M059J (cell line): ENCODE measurements at places on chromosomes 7 and 10.
A peak's percentile ranks its signal among the peaks of the same experiment; 100 is the strongest.

DNA sequence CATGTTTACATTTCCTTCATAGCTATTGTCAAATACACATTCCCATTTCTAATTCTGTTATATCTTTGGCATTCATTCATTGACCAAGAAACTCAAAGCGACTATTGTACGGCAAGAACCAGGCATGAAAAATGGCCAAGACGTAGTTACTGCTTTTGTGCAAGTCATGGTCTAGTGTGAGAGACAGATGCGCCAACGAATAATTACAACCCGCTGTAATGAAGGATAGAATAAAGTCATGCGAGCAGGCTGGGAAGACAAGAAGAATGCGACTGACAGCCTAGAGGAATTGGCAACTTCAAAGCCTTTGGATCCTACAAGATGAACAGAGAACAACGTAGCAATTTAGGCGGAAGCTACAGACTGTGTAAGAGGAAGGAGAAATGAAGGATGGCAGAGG lies 221.2 kb downstream of the CALN1 start:
- DNase-seq: no peak

GRCh38 chr10:101346177-101346576 lies 7.8 kb upstream of the BTRC start:
- no peak for DNase-seq

- DNase-seq: peak; percentile 31
Measured at GRCh38 chr7:83655951-83656556, 7.1 kb upstream of the SEMA3E start.

DNA sequence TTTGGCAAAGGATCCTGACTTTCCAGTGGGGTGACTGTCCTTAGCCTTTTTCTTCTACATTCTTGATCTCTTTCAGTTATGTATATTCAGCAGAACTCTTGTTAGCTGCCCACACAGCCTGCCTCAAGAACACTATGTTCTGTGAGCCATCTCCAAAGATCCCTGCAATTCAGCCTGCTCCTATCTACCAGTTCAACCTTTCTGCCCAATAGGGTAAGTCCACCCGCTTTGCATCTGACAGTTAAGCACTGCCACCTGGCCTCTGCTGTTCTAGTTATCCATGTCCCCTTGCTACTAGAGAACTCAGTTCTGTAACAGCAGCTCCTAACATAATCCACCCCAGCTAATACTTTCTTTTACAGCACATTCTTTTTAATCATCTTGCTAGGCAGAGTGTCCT lies 13.5 kb downstream of the OR9A2 start:
- DNase-seq: no peak

- DNase-seq: no peak
Measured at GRCh38 chr10:86078639-86079035, 288.0 kb downstream of the GRID1 start.

DNA sequence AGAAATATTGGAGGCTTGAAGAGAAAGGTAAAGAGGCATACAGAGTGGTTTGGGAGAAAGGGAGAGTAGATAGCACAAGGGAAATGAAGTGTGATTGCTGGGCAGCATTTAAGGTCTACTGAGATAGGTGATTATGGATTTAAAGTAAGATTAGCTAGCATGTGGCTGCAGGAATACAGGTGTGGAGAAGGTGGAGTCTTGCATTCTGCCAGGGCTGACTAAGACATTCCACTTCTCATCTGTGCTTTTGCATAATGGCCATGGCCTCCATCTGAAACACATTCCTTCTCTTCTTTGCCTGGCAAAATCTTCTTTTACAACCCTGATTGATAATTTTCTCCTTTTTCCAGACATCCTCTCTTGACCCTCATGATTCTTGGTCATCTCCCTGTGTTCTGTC lies 31.6 kb upstream of the PCGF5 start:
- no peak for DNase-seq
